ENCODE measurements at places on chromosomes 1 and 21.

GRCh38 chr1:115976921-115977498, 697 bp downstream of the SLC22A15 start:
- DNase-seq = no peak

DNA sequence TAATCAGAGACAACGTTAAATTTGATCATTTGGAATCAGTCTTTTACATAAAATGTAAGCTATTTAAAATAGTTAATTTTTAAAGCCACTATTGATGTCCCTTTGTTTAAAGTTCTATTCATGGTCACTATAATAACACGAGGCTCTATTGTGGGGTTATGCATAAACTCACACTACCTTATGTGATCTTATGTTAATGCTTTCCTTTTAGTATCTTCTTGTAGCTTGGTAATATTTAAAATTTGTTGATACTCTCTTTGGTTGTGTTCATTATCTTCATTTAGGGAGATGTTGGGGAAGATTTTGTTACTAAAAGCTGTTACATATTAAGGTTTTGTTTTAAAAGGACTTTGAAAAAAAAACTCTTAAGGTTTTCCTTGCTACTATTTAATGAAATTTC, 1.2 kb downstream of the B3GALT2 start:
- DNase-seq = no peak

GRCh38 chr1:231421546-231421970, 529 bp downstream of the EGLN1 start:
- peak; percentile 59 for DNase-seq

DNA sequence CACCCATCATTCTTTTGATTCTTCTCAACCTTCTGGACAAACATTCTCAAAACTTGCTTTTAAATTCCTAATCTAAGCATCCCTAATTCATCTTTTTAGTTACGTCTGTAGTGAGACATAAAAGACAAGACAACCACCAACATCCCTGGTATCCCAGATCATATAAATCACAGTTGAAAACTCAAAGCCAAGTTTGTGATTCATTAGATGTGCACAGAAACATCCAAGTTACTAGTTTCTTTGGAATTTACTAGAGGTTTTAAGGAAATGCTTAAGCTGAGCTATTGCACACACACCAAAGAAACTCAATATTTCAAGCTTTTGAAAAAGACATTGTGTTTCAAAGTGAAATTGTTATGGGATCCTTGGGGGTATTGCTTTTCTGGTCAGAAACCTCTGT, 47.6 kb downstream of the ATP6V1G3 start:
- no peak for DNase-seq

- no peak for DNase-seq
These were observed 18.2 kb downstream of the RNF19B start for GRCh38 chr1:32946413-32946812.

GRCh38 chr21:38413958-38414548, 84.2 kb downstream of the ERG start:
- DNase-seq = no peak

- DNase-seq = no peak
These were observed 60.0 kb downstream of the FBXO2 start for GRCh38 chr1:11594222-11594621.

- peak; percentile 26 for DNase-seq
These were observed 1.1 kb upstream of the YBX1 start for GRCh38 chr1:42680921-42681683.

DNA sequence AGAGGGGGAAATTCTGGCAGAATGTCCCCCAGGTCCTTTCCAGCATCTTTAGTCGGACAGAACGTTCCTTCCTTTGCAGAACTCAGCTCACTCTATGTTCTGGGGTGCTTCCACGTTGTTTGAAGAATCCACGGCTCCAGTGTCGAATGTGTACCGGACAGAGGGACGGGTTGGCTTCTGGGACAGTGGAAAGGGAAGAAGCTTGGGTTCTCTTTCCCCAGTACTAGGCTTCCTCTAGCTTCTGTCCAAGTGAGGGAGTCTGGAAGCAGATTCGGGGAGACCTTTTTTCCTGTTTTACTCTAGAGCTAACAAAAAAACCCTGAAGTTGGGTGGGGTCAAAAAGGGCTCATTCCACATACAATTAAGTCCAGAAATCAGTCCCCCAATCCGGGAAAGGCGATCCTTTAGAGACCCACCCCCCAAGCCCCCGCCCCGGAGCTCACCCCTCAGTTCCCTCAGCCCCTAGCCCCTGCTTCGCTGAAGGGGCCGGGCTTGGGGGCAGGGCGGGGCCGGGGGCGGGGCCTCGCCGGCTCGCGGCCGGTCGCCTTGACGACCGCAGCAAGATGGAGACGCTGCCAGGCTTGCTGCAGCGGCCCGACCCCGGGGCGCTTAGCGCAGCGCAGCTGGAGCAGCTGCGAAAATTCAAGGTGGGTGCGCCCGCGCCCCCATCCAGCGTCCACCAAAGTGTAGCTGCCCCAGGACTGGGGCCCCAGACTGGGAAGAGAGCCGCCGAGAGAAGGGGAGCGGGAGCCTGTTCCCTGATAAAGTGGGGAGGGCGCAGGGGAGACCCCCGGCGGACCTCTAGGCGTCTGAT, at the start of gene RIIAD1:
RIIAD1 (plus strand) TSS at position 549 of the 814 bp plus-strand sequence; CDS start at position 564, 15 bp downstream.
- peak; percentile 63 for DNase-seq

DNA sequence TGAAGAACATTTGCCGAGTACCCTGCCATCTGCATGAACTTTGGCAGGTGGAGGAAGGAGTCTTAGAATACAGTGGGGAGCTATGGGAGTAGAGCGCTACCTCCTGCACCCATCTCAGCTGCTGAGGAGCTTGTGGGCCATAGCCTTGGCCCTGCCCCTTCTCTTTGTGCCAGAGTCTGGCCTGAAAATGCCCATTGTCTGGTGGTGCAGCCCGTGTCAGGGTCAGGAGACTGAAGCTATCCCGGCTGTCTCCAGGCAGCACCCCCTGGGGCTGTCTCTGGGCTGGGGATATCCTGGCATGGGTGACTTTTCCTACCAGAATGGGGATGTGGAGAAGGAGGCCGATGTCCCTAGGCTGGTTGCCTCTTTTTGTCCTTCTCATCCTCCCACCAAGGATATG, 7.3 kb downstream of the IPO13 start:
- no peak for DNase-seq

GRCh38 chr1:64203420-64203819, at the start of gene UBE2U:
Gene UBE2U, plus strand, starts transcription at chr1:64203623. Its CDS starts 428 bp downstream, at chr1:64204051.
- DNase-seq = no peak

GRCh38 chr1:239811211-239811885, 280.3 kb upstream of the FMN2 start:
- DNase-seq = peak; percentile 51
